ENCODE measurements at places on chromosomes 2 and 18.

DNA sequence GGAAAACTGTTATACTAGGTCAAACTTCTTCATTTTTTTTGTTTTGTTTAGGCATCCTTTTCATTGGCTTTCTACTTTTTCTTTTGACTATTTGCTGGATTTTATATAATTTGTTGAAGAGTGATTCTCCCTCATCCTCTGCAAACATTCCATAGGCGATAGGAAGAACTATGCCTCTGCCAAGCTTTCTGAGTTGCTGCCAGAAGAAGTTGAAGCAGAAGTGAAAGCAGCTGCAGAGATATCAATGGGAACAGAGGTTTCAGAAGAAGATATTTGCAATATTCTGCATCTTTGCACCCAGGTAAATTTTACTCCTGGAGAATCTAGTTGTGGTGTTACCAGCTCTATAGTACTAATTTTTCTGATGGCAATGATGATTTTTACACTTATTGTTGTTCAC lies 25.4 kb downstream of the NOP58 start:
- no peak for DNase-seq

- DNase-seq: no peak
Observed at GRCh38 chr18:10965119-10965518, 184.2 kb downstream of the PIEZO2 start.

- DNase-seq: no peak
Observed at GRCh38 chr2:6993936-6994335, 76.7 kb downstream of the RNF144A start.

DNA sequence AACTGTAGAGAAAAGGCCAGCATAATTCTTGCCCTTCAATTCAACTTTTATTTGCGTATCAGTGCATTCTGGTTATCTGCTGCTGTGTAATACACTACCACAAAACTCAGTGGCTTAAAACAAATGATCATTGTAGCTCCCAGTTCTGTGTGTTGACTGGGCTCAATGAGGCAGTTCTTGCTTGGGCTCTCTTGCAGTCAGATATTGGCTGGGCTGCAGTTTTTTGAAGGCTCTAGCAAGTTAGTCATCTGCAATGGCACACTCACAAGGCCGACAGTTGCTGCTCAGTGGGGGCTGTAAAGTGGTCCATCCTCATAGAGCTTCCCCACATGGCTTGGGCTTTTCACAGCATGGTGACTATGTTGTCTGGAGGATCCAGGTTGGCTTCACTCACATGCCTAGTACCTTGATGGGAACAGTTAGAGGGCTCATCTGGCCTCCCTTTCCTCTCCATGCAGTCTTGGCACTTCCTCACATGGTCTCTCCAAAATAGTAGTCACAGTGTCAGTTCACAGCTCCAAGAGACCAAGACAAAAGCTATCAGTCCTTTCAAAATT lies 110.6 kb upstream of the TNP1 start:
- no peak for DNase-seq

- DNase-seq: no peak
Observed at GRCh38 chr2:100194951-100195350, 52.6 kb upstream of the AFF3 start.

DNA sequence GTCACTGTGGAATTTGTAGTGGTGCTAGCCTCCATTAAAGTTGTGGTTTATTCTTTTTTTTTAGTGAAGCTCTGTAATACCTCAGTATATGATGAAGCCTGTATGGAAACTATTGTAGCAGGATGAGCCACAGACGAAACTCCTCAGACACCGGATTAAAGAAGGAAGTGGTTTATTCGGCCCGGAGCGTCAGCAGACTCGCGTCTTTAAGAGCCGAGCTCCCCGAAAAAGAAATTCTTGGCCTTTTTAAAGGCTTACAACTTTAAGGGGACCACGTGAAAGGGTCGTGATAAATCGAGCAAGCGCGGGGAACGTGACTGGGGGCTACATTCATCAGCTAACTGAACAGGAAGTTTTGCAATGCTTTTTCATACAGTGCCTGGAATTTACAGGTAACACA lies 8.1 kb upstream of the CCL20 start:
- DNase-seq: no peak

- DNase-seq: peak; percentile 83
Observed at GRCh38 chr2:217685255-217685605, 317.6 kb downstream of the TNS1 start.

- no peak for DNase-seq
Observed at GRCh38 chr2:168515502-168515901, 59.4 kb downstream of the CERS6 start.

DNA sequence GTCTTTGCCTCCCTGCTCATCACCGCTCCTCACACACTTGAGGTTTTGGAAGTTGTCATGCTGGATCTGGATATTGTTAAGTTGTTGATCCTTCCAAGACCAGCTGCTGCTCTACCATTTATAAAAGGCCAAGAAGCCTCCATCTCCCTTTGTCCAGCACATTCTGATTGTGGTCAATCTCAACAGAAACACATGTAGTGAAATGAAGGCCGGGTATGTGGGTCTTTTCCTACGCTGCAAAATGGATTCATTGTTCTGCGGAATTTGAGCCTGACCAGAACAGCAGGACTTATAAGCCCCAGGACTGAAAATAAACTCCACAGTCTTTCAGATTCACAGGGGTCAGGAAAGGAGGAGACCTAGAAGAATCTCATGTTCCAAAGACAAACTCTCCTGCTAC lies 238.4 kb downstream of the CMPK2 start:
- no peak for DNase-seq

GRCh38 chr2:237062585-237062984 lies 23.1 kb upstream of the COPS8 start:
- DNase-seq: no peak

DNA sequence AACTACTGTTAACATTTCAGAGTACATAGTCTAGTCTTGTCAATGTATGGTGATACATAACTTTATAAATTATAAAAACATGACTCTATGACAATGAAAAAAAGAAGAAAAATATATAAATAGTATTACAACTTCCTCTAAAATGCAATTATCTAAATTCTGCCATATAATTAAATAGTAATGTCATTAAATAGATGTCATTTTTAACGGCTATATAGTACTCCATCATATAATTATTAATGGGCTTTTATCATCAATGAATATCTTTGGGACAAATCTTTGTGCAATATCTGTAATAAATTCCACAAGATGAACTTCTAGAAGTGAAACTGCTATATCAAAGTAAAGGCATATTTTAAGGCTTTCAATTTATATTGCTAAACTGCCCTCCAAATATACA lies 24.8 kb downstream of the ATF2 start:
- no peak for DNase-seq

GRCh38 chr2:111201214-111201613 lies 80.5 kb downstream of the BCL2L11 start:
- DNase-seq: no peak

GRCh38 chr2:219836647-219837177 lies 209.3 kb downstream of the SLC4A3 start:
- DNase-seq: no peak

GRCh38 chr2:207251573-207252192 lies 85.9 kb upstream of the KLF7 start:
- DNase-seq: no peak

DNA sequence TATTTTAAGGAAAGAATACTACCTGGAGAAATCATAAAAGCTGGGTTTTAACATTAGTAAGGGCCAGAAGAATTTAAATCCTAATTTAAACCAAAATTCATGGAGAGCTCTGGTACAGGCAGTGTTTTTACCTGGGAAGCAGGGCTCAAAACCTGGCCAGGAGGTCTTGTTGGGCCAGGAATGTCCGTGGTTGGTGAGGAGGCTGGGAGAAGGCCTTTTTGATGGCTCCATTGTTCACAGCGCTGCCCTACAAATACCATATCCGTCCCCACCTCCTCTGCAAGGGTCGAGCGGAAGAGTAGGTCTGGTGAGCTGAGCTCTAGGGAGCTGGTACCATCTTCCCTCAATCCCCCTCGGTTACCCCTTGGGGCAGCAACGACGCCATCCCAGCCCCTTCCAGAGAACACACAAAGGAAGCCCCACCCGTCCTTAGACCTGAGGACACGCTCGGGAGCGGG lies 10.9 kb upstream of the HOXD1 start:
- DNase-seq: no peak

- DNase-seq: no peak
Observed at GRCh38 chr2:151765760-151766410, 31.6 kb upstream of the NEB start.

DNA sequence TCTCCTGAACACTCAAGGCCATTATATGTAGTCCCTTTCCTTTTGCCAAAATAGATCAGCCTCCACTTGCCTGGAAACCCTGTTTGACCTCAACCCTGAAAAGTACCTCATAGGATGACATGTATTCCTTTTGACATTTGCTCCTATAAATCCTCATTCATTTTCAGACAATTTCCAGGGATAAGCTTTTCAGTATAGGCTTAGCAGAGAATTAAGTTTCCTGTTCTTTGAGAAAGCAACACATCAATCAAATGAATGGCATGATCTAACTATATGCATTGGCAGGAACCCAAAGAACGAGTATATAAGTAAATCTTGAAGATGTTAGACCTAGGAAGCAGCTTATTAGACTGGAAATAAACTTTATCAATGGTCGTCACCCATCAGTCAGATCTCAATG lies 483.0 kb downstream of the CCDC85A start:
- no peak for DNase-seq

DNA sequence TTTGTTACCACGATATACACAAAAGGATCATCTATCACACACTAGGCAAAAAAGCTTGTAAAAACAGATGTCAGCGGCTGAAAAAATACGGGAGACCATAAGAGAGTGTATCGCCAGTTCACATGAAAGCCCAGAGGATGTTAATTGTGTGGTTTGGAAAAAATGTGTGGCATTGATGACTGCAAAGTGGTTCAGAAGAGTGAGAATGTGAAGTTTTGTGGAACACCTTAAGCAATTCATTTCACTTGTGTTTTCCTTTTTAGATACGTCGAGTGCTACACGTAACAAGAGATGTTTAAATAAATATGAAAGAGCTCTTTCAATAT lies 61.7 kb upstream of the DAPL1 start:
- no peak for DNase-seq

DNA sequence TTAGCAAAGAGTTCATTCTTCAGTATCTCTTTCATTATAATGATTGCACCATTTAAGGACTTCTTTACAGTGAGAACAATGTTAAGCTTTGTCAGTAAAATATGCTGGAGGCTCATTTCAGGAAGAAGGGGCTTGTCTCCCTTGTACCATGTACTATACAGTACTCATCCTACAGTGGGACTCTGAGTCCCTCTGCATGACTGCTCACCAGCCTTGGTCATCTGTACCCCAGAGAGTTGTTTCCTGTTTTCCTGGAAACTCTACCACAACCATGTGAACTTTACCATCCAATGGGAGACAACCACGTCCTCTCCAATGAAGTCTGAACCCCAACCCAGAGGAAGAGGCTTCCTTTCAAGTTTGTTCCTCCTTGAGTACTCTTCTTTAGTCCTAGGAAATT lies 1171.1 kb upstream of the CRIM1 start:
- DNase-seq: no peak

- DNase-seq: no peak
Observed at GRCh38 chr2:10035633-10036032, 7.7 kb upstream of the KLF11 start.

GRCh38 chr2:20182241-20182931 lies 42.5 kb downstream of the SDC1 start:
- DNase-seq: no peak

- DNase-seq: no peak
Observed at GRCh38 chr18:75314117-75314516, 103.5 kb downstream of the TSHZ1 start.

DNA sequence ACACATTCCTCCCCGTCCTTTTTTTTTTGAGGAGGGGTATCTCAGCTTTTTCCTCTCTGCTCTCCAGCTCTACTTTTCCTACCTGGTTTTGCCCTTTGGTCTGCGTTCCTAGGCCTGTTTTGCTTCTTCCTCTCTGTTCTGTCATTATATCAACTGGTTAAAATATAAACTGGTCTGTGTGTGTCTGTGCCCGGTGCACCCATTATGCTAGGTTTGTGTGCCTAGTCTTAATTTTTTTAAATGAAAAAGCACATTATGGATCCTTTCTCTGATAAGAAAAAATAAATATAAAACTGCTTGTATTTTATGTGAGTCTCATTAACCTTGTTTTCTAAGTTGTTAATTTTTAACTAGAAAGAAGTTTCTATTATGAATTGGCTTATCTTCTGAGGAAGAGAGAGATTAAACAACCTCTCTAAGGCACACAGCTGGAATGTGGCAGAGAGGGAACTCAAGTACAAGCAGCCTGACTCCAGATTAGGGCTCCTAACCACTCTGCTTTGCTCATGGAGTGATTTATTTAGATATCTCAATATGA lies 17.4 kb downstream of the SLC38A11 start:
- DNase-seq: no peak

DNA sequence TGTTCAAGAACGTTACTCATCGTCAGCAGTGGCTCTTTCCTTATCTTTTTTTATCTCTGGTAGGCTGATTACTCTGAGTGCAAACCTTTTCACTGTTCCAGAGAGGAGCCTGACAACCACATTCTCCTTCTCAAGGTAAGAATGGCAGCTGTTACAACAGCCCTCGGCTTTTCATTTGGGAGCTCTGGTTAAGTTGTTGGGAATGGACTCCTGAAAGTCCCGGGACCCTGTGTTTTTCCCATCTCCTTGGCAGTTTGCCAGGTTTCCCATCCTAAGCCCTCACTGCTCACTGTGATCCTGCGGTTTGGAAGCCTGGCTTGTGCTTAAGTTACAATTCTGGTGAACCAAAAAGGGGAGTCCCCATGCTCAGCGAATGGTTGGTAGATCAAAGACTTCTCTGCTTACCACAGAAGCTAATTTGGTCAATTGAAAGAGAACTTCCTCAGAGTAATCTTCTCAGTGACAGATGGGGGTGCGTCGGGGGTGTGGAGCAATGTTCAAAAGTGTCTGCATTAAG lies 122.3 kb downstream of the LYPD6B start:
- DNase-seq: no peak

DNA sequence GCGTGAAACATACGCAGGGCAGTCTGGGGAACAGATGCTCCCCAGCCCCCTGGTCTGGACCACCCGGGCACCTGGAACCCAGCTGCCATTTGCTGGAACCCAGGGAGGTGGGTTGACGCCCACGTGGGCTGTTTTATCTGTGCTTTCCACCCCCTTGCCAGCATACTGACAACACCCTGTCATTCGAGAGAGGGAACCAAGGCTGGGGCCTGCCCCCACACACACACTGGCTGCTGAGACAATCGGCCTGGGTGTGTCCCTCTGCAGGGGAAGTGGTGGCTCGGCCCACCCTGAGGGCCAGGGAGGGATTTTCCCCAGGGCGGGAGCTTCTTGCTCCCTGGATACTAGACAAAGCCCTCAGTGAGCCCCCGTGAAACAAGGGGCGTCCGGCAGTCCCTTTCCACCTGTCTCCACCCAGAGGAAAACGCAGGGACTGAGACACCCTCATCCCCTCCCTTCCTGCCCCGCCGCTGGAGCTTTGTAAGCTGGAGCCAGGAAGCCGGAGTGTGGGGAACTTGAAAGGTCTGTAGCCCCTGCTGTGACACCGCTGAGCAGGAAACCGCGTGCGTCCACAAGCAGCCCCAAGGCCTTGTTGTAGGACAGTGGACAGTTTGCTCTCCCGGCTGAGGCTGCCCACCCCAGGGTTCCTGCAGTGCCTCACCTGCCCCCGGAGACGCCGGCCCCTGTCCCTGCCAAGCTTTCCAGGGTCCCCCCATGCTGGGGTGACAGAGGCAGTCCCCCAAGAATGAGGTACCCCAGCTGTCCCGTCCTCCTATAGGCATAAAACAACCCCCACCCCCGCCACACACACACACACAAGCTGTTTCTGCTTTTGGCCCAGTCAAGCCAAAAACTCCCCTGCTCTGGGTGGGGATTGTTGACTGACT lies 14.1 kb upstream of the KLF11 start:
- DNase-seq: no peak
